Placental pericyte (primary cell): ENCODE measurements at places on chromosomes 7 and 10. TPM values are rescaled to one million over a fixed set of nuclear protein-coding genes. Genes with fewer than 3 reads are reported as not detected.

The ITPRID1 gene
- total RNA-seq: not detected in 2 replicates

The IDI2 gene
- total RNA-seq: not detected in 2 replicates

The BCAP29 gene
- total RNA-seq: 45.3 and 146 TPM in 2 replicates

The MYL10 gene
- total RNA-seq: not detected in 2 replicates

The PARP12 gene
- total RNA-seq: 29.1 and 35.4 TPM in 2 replicates
